ENCODE measurements at places on chromosomes 13 and 19. TPM values are rescaled to one million over a fixed set of nuclear protein-coding genes. Genes with fewer than 3 reads are reported as not detected.
A peak's percentile ranks its signal among the peaks of the same experiment; 100 is the strongest.

DNA sequence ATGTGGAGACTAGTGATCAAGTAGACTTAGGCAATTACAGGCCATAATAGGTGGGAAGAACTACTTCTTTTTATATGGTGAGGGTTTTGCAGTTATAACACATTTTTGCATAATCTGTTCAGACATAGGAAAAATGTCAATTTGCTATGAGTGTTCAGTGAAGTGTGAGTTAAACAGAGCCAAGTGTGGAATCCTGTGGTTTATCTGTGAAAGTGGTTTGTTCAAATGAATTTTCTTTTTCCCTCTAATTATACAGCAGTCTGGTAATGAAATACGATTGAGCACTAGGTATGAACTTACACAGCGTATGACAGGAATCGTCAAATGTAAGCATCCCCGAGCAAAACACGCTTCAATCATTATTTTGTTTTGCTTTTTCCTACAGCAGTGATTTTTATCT lies 178.3 kb downstream of the STK24 start:
- no peak for DNase-seq

- peak; percentile 53 for DNase-seq
These were observed 23.5 kb downstream of the KCTD15 start for GRCh38 chr19:33819880-33820781.

ZNF536 gene
- total RNA-seq: not detected

- no peak for DNase-seq
These were observed 1.4 kb upstream of the MEGF8 start for GRCh38 chr19:42323852-42324654.

FGF9 gene
- not detected for total RNA-seq

DNA sequence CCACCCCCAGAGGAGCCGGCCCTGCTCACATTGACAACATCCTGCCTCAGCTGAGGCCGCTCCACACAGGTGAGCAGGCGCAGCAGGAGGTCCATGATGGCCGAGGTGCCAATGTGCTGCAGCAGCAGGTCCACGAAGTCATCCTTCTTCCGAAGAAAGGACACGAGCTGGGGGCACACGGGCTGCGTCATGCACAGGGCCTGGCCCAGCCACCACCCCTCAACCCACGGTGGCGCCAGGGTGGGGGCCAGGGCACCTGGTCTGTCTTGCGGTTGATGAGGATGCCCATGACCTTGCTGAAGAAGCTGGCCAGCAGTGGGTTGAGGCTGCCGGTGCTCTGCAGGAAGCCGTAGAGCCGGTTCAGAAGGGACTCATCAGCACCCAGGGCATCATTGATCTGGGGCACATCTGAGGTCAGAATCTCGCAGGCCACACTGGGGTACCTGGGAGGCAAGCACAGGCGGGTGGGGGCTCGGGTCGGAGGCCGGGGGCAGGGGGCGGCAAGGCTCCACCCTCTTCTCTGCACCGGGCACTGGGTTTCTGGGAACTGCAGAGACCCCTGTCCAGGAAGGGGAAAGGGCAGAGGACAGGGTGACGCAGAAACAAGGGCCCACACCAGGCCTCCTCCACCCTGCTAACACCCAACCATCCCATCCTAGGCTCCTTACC lies 13.4 kb downstream of the PPP6R1 start:
- no peak for DNase-seq

GRCh38 chr13:46295491-46296114 lies 83.9 kb downstream of the LRRC63 start:
- no peak for DNase-seq

DNA sequence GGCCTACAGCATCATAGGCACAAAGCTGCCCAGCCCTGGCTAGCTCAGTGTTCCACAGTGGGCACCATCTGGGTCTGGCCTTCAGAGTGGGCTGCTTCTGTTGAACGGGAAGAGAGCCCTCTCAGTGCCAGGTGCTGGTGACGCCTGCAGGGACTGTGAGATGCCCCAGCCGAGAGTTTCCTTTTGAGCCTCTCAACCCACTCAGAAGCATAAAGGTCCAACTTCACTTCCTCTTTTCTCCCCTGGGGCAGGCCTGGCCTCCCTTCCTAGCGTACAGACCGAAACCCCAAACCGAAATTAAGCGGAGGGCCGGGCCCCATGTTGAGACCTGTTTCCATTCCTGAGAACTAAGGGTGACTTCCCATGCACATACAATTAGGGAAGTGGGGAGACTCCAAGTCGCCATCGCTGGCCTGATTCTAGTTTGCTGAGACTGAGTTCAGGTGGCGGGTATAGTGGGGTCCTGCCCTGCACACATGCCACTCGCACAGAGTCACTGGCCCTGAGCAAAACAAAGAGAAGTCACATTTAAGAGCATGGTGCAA lies 6.9 kb downstream of the RAB8A start:
- DNase-seq: no peak

GFY gene
- total RNA-seq: not detected

PCDH20 gene
- total RNA-seq: not detected

GRCh38 chr19:4199699-4200293 lies 17.3 kb downstream of the ANKRD24 start:
- peak; percentile 34 for DNase-seq

DNA sequence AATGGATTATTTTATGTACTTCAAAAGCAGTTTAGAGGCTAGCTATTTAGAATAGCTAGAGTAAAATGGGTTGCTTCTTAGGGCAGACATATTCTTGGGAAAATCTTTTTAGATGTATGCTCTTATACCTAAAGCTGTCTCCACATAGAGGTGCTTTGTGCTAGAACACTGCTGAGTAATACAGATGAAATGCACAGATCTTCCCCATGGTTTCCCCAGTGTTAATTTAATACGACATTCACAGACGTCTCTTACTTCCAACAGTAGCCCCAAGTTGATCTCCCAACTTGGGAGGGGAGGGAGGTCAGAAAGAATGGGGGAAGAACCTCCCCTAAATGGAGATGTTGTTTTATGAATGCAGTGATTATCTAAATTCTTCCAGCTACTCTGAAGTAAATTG lies 16.9 kb downstream of the NALCN start:
- DNase-seq: no peak

- DNase-seq: no peak
These were observed 16.7 kb upstream of the ZNF564 start for GRCh38 chr19:12567951-12568350.

GRCh38 chr19:33132425-33132824 lies 511 bp downstream of the WDR88 start:
- no peak for DNase-seq

DNA sequence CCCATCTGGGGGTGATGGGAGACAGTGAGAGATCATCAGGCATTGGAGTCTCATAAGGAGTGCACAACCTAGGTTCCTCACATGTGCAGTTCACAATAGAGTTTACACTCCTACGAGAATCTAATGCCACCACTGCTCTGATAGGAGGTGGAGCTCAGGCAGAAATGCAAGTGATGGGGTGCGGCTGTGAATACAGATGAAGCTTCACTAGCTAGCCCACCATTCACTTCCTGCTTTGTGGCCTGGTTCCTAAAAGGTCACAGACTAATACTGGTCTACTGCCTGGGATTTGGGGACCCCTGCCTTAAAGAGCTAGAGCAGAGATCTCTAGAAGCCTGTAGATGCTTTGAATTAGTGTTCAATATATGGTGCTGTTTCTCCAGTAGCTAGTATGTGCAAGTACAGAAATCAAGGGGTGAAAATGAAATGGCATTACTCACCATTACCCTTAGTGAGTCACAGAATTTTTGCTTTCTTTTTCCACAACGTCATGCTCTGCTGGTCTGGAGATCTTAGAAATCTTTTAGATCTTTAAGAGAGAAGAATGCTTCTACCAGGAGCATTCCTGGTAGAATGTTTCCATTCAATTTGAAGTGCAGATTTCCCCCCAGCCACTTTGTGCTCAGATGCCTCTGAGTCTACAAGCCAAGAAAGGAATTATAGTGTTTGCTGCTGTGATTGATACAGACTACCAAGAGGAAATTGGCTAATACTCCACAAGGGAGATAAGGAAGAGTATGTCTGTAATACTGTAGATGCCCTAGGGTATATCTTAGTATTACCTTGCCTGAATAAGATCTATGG lies 2301.2 kb downstream of the PCDH9 start:
- DNase-seq: no peak

TBXA2R gene
- not detected for total RNA-seq

Measured in HepG2 (cell line).